Progenitor cell of endocrine pancreas (in vitro differentiated cells): ENCODE measurements at places on chromosomes 1 and 21. TPM values are rescaled to one million over a fixed set of nuclear protein-coding genes. Genes with fewer than 3 reads are reported as not detected.

The SPATA46 gene
- total RNA-seq: not detected in 2 replicates

The TDRD5 gene
- 0.12 and 0.18 TPM in 2 replicates for total RNA-seq

The MEGF6 gene
- 79.2 and 83.8 TPM in 2 replicates for total RNA-seq

DNA sequence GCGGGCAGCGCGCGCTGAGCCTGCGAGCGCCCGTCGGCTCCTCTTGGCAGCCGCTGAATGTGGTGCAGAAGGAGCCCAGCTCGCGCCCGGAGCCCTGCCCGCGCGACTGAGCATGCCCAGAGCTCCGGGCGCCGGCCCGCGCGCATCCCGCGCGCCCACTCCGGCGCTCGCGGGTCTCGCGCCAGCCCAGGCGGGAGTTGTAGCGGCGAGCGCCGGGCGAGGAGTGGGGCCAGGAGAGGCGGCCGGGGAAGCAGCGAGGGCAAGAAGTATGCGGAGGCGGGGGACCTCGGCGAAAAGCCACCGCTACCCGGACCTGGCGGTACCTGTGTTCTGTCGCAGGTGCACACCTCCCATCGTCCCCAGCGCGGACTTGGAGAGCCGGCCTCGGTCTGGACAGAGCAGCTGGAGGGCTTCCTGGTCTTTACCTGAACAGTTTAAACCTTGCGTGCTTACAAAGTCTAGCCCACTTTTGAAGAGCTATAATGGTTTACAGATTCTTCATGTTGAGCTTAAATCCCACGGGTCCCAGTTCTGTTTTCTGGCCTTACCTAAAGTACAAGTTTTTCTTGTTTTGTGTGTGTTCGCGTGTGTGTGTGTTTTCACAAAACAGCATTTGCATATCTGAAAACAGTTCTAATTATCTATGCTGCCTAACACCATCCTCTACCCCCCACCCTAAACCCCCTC, at the start of gene DDAH1:
DDAH1 (minus strand) TSS at position 61 of the 687 bp plus-strand sequence. CDS start 114 bp downstream, outside the sequence.
- DNase-seq: peak; percentile 62
- H3K27me3 ChIP-seq: peaks cover 18% of the 10 kb centered on the region
- H3K36me3 ChIP-seq: no peaks in the 10 kb centered on the region
- H3K27ac ChIP-seq: peak within 1 kb of the TSS; percentile 88

DNA sequence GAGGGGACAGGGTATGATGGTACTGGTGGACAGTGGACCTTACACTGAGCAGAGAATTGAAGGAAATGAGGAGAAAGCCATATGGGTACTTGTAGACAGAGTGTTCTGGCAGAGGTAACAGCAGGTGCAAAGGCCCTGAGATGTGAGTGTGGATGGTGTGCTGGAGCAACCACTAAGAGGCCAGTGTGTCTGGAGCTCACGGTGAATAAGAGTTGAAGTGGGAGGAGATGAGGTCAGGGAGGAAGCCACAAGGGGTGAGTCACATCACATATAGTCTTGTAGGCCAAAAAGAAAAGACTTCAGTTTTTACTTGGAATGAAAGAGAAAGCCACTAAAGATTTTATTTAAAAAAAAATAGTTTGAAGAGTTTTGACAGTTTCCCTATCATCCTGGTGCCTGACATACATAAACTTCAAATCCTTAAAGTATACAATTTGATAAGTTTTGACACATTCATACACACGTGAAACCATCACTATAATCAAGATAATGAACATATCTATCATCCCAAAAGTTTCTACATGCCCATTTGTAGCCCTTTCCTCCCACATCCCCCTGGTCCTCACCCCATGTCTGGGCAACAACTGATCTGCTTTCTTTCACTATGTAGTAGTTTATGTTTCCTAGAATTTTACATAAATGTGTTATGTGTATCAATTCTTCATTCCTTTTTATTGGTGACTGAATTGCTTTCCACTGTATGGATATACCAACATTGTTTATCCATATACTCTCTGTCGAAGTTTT, 148.4 kb downstream of the GPATCH2 start:
- H3K27ac ChIP-seq: no peak overlapping the region
- DNase-seq: no peak
- H3K4me3 ChIP-seq: no peak overlapping the region
- no peaks in the 10 kb centered on the region for H3K4me1 ChIP-seq

DNA sequence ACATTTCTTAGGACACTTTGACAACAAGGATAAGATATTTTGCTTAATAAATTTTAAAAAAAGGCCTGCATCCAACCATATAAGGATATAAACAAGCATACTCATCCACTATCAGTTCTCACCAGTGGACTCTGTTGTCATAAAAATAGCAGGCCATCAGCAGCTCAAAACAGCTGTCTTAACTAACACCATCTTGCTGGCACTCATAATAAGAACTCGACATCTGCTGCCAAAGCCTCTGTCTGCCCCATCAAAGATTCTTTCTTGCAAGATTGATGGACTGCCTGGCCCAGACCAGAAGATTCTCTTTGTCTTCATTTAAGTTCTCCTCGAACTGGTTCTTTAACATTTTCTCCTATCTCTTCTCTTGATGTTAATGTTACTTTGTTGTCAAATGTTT, 10.1 kb downstream of the JMJD4 start:
- H3K27me3 ChIP-seq: peaks cover 7% of the 10 kb centered on the region
- H3K4me1 ChIP-seq: peaks cover 6% of the 10 kb centered on the region
- no peak overlapping the region for H3K27ac ChIP-seq
- DNase-seq: no peak
- H3K36me3 ChIP-seq: peaks cover 2% of the 10 kb centered on the region

- H3K4me1 ChIP-seq: peaks cover 17% of the 10 kb centered on the region
- no peaks in the 10 kb centered on the region for H3K36me3 ChIP-seq
- DNase-seq: no peak
- peaks cover 13% of the 10 kb centered on the region for H3K27me3 ChIP-seq
Observed at GRCh38 chr1:151596166-151596953, 15.5 kb upstream of the SNX27 start.

DNA sequence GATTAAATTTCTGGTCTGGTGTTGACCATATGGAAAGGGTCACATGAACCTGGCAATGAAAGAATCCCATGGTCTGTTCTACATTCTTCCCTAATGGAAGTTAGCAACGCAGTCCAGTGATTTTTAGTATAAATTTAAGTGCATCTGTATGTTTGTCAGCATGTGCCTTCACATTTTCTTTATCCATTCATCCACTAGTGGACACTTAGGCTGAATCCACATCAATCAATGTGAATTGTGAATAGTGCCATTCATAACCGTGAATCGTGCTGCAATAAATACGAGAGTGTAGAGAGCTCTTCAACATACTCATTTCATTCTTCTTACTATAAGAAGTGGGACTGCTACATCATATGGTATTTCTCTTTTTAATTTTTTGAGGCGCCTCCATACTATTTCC, 12.7 kb upstream of the IFI16 start:
- H3K36me3 ChIP-seq: no peaks in the 10 kb centered on the region
- H3K4me3 ChIP-seq: no peak overlapping the region
- H3K27me3 ChIP-seq: no peaks in the 10 kb centered on the region
- H3K4me1 ChIP-seq: peaks cover 10% of the 10 kb centered on the region

DNA sequence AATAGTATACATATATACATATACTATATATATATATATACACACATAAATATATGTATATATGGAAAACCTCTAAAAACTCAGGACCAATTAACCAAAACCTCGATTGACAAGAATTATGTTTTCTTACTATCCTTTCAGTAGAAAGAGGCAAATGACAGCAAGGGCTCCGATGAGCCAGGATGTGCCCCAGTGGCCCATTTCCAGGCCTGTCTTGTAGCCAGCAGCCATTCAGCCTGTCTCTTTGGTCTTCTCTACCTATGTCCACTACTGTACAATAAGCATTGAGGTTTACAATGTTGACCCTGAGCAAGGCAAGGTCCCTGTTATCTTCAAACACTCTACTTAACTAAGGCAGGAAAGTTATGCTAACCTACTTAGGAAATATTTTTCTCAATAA, 9.8 kb downstream of the KCNA2 start:
- H3K4me1 ChIP-seq: no peaks in the 10 kb centered on the region
- peaks cover 52% of the 10 kb centered on the region for H3K27me3 ChIP-seq
- H3K27ac ChIP-seq: no peak overlapping the region
- no peak overlapping the region for H3K4me3 ChIP-seq

- no peak overlapping the region for H3K27ac ChIP-seq
- H3K27me3 ChIP-seq: peaks cover 6% of the 10 kb centered on the region
- H3K36me3 ChIP-seq: no peaks in the 10 kb centered on the region
- H3K4me3 ChIP-seq: no peak overlapping the region
Observed at GRCh38 chr1:117580436-117580835, 25.4 kb upstream of the TENT5C start.

- H3K4me1 ChIP-seq: no peaks in the 10 kb centered on the region
- DNase-seq: no peak
Observed at GRCh38 chr1:157798211-157798610, 21.3 kb upstream of the FCRL2 start.
